ENCODE measurements at places on chromosomes 12 and 14. TPM values are rescaled to one million over a fixed set of nuclear protein-coding genes. Genes with fewer than 3 reads are reported as not detected.

- no peak for DNase-seq
Observed at GRCh38 chr12:2535583-2536204, 259.1 kb upstream of the FKBP4 start.

DNA sequence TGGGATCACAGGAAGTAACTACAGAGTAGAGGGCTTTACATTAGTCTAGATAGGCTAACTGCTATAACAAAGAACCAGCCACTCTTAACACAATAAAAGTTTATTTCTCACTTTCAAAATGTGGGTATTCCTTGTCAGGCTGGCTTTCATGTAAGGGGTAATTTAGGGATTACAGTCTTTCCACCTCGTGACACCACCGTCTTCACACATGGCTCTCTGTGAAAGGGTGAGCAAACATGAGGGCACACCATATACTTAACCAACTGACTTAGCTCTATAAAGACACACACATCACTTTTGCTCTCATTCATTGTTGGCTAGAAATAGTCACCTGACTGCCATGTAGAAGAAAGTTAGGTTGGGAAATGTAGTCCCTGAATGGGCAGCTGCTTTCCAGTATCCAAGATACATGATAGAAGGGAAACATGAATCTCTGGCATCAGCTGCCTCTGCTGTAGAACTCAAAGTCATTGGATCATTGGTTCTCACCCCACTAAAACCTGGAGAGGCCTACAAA is 66.1 kb upstream of the CRY1 start:
- DNase-seq: no peak

DNA sequence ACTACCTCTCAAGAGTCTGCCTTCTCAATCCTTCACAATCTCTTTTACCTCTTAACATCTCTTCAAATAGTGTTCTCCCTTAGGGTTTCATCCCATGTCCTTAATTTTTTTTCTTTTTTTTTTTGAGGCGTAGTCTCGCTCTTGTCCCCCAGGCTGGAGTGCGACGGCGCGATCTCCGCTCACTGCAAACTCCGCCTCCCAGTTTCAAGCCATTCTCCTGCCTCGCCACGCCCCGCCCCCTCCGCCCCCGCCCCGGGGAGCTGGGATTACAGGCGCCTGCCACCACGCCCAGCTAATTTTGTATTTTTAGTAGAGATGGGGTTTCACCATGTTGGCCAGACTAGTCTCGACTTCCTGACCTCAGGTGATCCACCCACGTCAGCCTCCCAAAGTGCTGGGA is 7.0 kb upstream of the BCAT1 start:
- DNase-seq: no peak

Gene GPR84
- not detected for polyA plus RNA-seq
